ENCODE measurements at places on chromosomes 3 and 15.

GRCh38 chr3:191624299-191624698, 163.3 kb downstream of the PYDC2 start:
- DNase-seq: no peak

DNA sequence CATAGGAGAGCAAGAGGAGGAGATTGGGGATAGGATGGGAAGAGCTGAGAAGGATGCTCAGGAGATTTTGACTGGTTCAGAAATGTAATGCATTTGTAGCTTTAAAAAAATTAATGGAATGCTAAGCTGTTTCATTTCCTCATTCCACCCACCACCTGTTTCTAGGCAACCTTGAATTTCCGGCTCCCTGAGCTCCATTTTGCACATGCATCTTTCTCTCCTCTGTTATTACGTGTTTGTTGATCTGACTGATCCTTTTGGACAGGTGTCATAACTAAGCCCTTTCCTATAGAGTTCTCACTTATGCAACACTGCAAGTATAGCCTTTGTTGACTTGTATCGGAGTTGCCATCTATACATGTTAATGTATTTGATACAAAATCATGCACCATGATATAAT, 4.3 kb downstream of the TMPRSS7 start:
- no peak for DNase-seq

DNA sequence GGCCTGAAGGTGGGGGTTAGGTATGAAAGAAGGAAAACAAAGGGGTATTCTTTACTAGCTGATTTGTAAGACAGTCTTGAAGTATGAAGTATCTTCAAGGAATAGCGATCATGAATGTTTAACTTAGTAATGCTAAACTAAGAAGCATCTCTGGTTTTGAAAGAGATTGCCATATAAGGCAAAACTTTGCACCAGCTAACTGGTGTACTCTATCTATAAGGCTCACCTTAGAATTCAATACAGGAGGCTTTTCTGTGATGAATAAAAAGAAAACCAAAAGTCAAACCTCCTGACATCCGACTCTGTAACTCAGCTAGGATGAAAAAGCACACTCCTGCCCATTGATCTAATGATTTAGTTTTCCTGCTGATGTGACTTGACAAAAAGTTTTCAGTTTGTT, 54.7 kb downstream of the FOXP1 start:
- DNase-seq: no peak

DNA sequence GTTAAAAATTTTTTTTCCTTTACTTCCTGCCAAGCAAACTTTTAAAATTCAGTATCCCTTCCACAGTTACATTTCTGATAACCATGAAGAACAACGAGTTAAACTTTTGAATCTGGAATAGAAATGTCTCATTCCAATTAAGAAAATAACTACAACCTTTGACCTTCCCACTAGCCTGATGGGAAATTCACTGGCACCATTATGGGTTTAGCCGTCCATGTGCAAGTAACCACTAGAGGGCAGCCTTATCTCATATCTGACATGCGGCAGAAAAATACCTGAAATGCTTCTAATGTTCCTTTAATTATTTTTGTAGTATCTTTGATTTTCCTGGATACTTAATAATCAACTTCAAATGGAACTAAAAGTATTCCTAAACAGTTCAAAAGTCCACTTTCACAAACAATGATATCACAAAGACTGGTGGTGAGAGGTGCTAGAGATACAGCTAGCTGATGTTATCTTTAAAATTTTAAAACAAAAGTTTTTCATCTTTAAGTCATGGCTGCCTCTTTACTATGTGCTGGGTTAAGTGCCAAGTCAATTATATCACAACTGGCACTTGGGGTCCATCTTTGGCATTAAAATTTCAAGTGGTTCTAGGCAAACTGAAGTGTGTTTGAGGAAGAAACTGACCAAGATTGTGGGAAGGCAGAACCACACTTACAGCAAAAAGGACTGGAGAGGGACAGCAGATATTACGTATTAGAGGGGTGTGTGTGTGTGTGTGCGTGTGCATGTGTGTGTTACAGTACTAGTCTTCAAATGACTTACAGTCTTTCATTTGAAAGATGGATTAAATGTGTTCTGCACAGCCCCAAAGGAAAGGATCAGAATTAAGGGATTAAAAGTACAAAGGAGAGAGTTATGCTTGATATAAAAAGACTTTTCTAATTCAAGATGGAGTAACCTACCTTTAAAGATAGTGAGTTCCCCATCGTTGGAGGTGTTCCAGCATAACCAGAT, 107.1 kb upstream of the ICE2 start:
- no peak for DNase-seq

DNA sequence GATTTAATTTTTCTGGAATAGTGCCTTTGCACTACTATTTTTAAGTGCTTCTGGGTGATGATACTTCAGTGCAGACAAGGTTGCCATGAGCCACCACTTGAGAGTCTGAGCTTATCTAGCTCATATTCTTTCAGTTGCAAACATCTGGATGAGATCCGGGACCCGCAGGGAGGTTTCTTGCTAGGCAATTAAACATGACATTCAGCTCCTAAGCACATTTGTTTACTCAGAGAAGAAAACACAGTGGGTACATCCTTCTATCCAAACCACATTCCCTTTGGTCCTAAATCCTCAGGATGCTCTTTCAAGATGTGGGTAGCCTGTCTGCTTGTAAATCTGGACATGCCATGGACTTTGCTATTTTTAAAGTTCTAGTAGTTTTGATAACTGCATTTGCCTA, 12.0 kb downstream of the PLSCR1 start:
- no peak for DNase-seq

GRCh38 chr15:68674975-68675374, 96.2 kb downstream of the CORO2B start:
- no peak for DNase-seq

DNA sequence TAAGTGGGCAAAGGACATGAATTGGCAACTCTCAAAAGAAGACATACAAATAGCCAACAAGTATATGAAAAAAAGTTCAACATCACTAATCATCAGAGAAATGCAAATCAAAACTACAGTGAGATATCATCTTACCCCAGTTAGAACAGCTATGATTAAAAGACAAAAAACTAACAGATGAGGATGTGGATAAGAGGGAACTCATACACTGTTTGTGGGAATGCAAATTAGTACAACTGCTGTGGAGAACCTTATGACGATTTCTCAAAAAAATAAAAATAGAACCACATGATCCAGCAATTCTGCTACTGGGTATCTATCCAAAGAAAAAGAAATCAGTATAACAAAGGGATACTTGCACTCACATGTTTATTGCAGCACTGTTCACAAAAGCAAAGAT, 28.6 kb downstream of the NEK10 start:
- no peak for DNase-seq

GRCh38 chr3:138781012-138781470, 53.7 kb downstream of the PIK3CB start:
- peak; percentile 6 for DNase-seq

GRCh38 chr3:110791995-110792686, 279.5 kb upstream of the NECTIN3 start:
- no peak for DNase-seq

DNA sequence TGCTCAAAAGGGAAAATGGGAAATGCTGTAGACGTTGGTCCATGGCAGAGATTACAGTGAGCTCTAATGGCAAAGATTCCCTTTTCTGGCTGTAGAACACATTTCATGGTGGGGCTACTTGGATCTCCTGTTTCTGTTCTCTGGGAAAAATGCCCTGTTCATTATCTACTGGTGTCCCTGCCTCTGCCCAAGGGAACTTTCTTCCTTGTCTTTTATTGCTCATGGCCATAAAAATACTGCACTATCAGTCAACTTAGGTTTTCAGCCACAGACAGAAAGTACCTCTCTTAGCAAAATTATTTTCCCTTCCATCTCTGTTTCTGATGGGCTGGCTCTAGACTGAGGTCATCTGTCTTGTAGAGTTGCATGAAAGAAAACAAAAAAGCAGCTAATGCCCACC, 98.9 kb downstream of the PDCD6IP start:
- DNase-seq: no peak

DNA sequence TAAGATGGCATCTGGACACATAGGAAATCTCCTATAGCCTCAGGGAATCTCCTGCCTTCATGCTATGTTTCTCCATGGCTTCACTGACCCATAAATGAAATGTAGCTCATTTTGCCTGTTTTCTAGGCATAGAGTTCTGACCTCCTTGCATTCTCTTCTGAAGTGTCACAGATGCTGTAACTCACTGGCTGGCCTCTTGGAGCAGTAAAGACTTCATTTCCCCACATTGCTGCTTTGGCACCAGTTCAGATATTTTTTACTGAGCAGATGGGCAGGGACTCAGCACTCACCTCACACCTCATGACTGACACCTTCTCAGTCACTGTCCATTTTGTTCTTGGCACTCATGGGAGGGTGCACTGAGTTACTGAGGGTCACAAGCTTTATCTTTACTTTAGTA, 286.7 kb upstream of the TGFBR2 start:
- DNase-seq: no peak

GRCh38 chr15:36959746-36960145, 140.6 kb downstream of the MEIS2 start:
- DNase-seq: no peak

GRCh38 chr3:98843266-98843959, 58.1 kb downstream of the DCBLD2 start:
- DNase-seq: no peak

GRCh38 chr15:82060817-82061216, 15.0 kb upstream of the MEX3B start:
- DNase-seq: no peak

DNA sequence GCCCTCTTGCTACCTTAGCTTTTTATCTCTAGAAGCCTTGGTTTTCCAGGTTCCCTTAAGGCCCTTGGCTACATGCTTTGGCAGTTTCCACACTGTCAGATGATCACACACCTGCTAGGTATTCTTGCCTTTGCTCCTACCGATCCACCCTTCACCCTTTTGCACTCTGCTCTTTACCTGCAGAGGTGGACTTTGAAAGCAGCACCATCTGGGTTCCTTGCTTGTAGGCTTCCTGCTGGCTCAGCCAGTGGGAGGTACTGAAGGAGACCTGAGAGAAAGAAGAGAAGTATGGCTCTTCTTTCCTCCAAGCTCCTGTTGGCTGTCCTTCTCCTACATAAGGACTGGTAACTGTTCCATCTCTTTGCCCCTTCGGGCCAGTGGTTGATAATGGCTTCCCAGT, 7.3 kb upstream of the ZNF592 start:
- no peak for DNase-seq

- DNase-seq: no peak
Observed at GRCh38 chr3:40310705-40311104, 1.2 kb downstream of the EIF1B start.

GRCh38 chr3:103388214-103388613, 953.4 kb downstream of the ZPLD1 start:
- DNase-seq: no peak

- no peak for DNase-seq
Observed at GRCh38 chr3:51350751-51351150, 34.3 kb upstream of the MANF start.

GRCh38 chr15:72786676-72787345, 3.3 kb upstream of the ADPGK start:
- no peak for DNase-seq

DNA sequence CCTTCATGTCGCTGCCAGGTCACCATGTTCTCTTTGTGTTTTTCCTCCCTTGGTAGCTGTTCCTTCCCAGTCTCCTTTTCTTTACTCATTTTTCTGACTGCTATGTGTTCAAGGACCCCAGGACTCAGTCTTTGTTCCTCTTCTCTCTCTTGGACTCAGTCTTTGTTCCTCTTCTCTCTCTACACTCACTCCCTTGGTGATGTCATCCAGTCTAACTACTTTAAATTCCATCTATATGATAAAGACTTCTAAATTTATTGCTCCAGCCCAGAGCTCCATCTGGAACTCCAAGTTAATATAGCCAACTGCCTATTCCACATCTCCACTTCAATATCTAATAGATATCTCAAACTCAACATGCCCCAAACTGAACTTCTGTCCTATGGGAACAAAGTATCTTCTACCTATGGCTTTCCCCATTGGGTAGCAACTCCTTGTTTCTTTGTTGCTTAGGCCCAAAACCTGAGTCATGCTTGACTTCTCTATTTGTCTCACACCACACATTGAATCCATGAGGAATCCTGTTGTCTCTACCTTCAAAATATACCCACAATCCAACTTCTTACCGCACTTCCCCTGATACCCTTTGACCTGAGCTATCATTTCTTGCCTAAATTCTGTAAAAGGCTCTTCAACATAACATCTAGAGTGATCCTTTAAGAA, 4.9 kb upstream of the DYNC1LI1 start:
- no peak for DNase-seq

DNA sequence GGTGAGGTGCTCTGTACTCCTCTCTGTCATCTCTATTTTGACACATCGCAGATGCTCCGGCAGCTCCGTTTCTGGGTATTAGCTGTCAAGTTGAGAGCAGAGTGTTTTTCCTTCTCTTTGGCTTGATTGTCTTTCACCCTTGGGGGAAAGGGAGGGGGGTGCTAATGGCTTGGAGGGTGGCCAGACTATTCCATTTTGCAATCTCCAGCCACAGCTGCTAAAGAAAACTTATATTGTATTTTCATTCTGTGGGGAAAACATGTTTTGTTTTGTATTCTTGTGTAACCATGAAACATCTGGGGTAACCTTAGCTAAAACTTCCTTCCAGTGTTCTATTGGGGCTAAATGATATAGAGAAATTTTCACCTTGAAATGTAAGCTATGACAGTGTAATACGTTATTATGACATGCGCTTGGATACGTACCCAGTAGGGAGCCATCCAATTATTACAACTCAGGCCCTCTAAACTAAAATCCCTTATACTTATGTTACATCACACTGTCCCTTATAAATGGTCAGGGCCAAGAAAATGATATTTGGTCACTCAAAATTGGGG, 14.0 kb upstream of the LARP6 start:
- no peak for DNase-seq

- DNase-seq: no peak
Observed at GRCh38 chr3:163175970-163176369, 1679.4 kb downstream of the OTOL1 start.

DNA sequence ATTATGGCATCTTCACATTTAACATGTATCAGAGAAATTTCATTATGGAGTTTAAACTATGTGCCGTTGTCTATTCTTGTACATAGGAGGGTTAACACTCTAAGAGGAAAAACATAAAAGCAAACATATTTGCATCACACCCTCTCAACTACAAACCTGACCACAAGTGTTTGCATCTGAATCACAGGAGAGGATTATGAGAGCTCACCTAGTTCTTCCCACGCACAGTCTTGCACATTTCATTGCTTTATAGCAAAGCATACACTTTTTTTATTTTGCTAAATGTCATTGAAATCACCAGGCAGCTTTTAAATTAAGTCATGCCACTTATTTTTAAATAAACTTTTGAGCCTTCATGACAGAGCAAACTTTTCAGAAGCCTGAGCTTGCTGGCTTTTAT, 12.5 kb downstream of the TRAT1 start:
- DNase-seq: no peak

DNA sequence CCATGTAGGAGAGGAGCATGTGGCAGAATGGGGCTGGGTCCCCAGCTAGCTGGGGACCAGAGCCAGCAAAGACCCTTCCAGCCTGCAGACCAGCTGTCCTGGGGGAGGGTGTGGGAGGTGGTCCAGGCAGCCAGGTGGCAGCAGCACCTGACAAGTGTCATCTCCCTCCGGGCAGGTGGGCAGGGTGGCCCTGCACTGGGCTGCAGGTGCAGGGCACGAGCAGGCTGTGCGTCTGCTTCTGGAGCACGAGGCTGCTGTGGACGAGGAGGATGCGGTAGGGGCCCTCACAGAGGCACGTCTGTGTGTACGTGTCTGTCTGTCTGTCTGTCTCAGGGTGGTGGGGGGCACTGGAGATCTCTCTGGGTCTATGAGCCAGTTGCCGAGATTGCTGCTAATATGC, 5.5 kb downstream of the ANKDD1A start:
- no peak for DNase-seq

- no peak for DNase-seq
Observed at GRCh38 chr15:77535845-77536244, 96.9 kb downstream of the LINGO1 start.

- no peak for DNase-seq
Observed at GRCh38 chr3:28134792-28135375, 106.5 kb upstream of the CMC1 start.

Measured in stimulated activated CD8-positive, alpha-beta memory T cell treated with anti-CD3 and anti-CD28 coated beads, Interleukin-2, amount 100 ng/mL, for 1 hour (primary cell).